ENCODE measurements at places on chromosomes 13 and 19.

GRCh38 chr19:44845612-44846454 is at the start of gene NECTIN2:
TSS of gene NECTIN2 (plus strand) at chr19:44846297. CDS start at chr19:44846526, 229 bp downstream.
- peak; percentile 100 for DNase-seq

- no peak for DNase-seq
These were observed 32.2 kb upstream of the IPO5 start for GRCh38 chr13:97921176-97921816.

GRCh38 chr13:49314344-49314882 is 66.7 kb downstream of the CDADC1 start:
- DNase-seq = no peak

DNA sequence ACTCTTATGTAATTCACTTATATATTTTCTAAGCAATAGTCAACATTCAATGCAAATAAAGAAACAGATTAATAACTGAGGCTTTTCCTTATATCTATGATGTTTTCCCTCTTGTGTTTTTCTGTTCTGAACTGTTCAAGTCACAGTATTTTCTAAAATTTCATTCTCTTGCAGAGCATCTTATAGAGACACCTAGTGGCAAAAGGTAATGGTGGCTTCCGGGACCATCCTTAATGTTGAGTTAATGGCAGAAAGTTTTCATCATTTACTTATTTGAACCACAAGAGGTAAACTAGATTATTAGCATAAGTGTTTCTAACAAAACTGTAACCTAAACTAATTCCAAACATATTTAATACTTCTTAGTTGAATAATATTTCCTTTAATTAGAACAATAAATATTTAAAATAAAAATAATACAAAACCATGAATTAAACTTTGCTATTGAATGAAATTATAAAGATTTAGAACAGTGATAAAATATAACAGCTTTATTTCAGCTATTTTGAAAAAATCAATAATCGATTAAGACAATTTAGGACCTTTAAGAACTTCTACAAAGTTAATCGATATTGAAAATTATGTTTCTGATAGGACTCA is 1.7 kb upstream of the SLITRK5 start:
- DNase-seq = peak; percentile 14

DNA sequence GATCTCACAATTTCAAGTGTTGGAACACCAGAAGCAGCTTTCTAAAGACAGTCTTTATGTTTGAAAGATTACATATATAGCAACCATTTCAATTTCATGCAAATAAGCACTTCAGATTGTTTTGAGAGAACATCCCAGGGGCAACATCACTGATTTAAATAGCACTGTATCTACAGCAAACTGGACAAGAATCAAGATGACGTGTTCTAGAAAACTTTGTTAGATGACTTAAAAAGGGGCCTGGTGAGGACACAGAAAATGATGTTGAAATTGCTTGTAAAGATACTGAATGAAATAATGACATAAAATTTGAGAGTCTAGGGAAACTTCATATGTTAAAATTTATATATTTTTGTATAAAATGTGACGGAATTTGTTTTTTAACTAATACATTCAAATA is 277.1 kb downstream of the KLF12 start:
- no peak for DNase-seq
